EL (cell line): ENCODE measurements at places on chromosomes 5 and 9.

- DNase-seq = no peak
These were observed 40.9 kb downstream of the CACNA1B start for GRCh38 chr9:137918331-137919094.

- peak; percentile 43 for DNase-seq
These were observed 1.7 kb downstream of the TLE4 start for GRCh38 chr9:79573412-79573923.

DNA sequence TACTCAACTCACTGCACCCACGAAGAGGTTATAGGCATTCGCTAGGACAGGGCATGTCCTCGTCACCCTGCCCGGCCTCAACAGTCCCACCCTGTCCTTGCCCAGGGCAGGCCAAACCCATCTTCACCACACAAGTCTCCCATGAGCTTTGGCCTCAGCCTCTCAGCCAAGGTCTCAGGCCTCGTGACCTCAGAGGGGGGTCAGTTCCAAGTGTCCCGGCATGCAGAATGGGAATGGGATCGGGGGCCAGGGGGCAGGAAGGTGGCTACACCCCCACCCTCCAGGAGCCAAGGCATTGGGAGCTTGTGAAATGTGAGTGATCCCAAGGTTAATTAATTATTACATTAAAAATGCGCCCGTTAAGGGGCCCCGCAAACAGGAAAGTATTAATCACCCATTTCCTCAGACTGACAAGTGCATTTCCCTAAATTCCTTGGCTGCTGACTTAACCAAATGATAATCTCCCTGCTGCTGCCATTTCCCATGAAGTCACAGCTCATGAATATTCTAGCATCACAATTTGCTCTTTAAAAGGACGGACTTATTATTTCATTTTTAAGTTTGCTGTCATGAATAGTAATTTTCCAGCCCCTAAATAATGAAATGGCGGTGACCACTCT lies 8.0 kb upstream of the UBAC1 start:
- DNase-seq = no peak

DNA sequence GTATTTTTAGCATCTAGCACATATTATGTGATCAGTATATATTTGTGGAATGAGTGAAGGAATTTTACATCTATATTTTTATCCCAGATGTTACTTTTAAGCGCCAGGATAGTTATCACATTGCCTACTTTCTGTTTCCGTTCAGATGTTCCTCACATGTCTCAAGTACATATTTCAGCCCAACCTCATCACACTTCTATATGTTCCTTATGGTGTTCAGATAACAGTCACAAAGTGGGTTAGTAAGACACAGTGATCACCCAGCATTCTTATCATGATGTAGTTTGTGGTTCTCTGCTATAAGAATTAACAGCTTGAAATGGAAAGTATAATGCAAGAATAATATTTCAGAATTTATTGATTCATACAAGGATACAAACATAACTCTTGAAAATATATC lies 170.0 kb upstream of the RASA1 start:
- DNase-seq = no peak

GRCh38 chr5:172859966-172860365 lies 25.9 kb downstream of the ERGIC1 start:
- DNase-seq = no peak

GRCh38 chr5:90461288-90461687 lies 13.3 kb downstream of the MBLAC2 start:
- no peak for DNase-seq

DNA sequence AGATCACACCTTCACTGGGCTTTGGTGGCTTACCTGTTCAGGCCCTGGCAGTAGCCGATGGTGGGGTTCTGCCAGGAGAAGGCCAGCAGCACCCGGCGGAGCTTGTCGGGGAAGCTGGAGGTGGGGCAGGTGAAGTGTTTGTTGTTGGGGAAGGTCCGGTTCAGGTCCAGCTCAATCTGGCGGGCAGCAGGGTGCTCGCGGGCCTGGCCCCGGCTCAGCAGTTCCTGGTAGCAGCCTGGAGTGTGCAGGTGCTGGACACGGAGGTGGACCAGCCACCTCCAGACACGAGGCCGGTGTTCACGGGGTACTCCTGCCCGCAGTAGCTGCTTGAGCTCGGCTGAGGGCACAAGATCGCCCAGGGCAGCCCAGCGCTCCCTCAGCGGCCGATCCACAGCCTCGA lies 16.2 kb upstream of the CORO2A start:
- no peak for DNase-seq

GRCh38 chr5:127183332-127183731 lies 107.3 kb upstream of the MEGF10 start:
- DNase-seq = no peak

DNA sequence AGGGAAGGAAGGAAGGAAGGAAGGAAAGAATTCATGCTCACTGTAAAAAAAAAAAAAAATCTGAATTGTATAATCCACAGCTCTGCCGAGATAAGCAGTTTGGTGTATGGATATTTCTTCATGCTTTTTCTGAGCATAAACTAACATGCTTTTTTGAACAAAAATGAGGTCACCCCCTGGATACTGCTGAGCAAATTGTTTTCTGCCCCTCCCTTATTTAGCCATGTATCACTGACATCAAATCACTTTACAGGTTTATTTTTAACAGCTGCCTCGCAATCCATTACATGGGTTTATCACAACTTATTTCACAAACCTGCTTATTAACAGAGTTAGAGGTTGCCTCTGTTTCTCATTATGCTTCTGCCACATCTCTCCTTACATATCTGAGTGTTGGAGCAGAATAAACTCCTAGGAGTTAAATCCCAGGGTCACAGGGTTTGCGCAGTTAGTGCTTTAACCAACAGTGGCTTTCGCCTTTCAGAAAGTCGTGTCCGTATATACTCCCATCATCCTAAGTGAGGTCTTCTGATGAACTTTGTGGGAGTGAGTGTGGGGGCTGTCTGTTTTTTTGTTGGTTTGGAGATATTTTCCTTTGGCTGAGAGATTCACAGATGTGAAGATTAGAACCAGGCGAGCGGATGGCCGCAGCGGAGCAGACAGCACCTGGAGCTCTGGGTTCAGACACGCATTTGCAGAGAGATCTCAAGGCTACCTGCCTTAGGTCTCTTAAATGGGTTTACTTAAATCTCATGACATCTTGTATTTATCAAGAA lies 57.7 kb downstream of the AK8 start:
- DNase-seq = no peak

- DNase-seq = peak; percentile 69
These were observed 40.1 kb downstream of the ALG2 start for GRCh38 chr9:99181621-99182020.
